Daoy (cell line): ENCODE measurements at places on chromosomes 1 and 21. TPM values are rescaled to one million over a fixed set of nuclear protein-coding genes. Genes with fewer than 3 reads are reported as not detected.

DNA sequence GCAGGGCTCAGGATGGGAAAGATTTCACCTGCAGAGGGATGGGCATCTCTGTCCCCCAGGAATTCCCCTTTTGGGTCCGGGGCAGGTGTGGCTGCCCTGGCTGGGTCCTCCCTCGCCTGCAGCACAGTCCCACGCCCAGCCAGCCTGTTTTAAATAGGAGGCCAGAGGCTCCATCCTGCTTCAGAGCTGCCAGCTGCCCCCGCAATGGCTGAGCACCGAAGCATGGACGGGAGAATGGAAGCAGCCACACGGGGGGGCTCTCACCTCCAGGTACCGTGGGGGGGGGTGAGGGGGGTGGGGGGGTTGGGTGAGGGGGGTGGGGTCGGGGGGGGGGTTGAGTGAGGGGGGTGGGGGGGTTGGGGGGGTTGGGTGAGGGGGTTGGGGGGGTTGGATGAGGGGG, 3.6 kb downstream of the SCNN1D start:
- peak; percentile 68 for DNase-seq

GRCh38 chr1:21077085-21077484, 99.6 kb downstream of the EIF4G3 start:
- DNase-seq: peak; percentile 70

DNA sequence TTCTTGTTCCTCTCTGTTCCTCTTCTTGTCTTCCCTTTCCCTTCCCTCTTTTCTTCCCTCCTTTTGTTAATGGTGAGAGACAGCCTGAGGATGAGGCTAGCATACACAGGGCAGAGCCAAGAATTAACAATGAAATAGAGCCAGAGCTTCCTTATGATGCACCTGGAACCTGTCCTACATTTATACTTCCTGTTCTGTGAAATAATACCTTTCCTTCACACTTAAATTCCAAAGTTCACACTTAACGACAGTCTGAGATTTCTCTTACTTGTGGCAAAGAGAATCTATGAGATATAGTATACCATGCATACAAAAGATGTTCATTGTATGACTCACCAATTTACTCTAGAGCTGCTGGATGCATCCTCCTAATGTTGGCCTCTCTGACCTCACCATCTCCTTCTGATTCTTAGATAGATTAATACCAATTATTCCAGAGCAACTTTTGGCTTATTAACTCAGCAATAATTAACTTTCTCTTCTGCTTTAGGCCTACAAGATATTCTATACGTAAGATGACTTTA, 30.8 kb upstream of the TSNAX start:
- DNase-seq: no peak

GRCh38 chr1:225828706-225829345, 18.9 kb downstream of the EPHX1 start:
- DNase-seq: no peak

OLFML2B gene
- total RNA-seq: 0.21 and 0.29 TPM in 2 replicates

- no peak for DNase-seq
These were observed 33.5 kb upstream of the PIGV start for GRCh38 chr1:26754086-26754874.

GRCh38 chr21:29017639-29018237, 1.4 kb downstream of the RWDD2B start:
- no peak for DNase-seq

C8B gene
- total RNA-seq: not detected in 2 replicates

- DNase-seq: no peak
These were observed 35.1 kb upstream of the IFNGR2 start for GRCh38 chr21:33368124-33368523.

GRCh38 chr1:221783936-221784335, 42.0 kb upstream of the DUSP10 start:
- DNase-seq: no peak

DNA sequence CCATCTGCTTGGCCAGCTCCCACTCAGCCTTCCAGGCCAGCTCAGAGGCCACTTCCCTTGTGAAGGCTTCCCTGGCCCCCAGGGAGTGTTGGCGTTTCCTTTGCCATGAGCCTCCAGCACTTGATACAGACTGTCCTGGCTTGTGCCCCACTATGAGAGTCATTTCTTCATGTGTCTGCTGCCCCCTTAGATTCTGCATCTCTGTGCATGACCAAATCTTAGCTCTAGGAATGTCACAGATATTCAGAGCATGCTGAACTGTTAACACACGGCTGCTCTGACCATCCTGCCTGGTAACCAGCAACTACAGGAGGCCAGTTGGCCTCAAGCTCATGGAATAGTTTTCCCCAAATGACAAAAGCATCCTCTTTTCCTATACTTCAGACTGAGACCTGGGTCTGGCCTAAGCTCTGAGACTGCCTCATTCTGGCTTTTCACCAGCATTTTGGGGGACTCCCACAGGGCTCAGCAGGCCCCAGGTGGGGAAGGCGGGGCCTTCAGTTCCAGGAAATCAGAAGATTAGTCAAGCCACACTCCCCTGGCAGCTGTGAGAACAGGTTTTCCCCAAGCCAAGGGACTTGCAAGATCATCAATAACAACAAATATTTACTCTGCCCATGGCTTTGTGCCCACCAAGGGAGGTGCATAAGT, 182.6 kb upstream of the EDN2 start:
- peak; percentile 43 for DNase-seq

GRCh38 chr1:2646837-2647236, 14.0 kb upstream of the MMEL1 start:
- no peak for DNase-seq
